ENCODE measurements at places on chromosomes 1 and 21. TPM values are rescaled to one million over a fixed set of nuclear protein-coding genes. Genes with fewer than 3 reads are reported as not detected.

OLIG1 gene
- total RNA-seq = not detected

CFHR3 gene
- not detected for total RNA-seq

KDF1 gene
- not detected for total RNA-seq

FAM167B gene
- total RNA-seq = 5.5 TPM

- no peak for DNase-seq
Observed at GRCh38 chr1:174301295-174302077, 142.2 kb downstream of the RABGAP1L start.

DNA sequence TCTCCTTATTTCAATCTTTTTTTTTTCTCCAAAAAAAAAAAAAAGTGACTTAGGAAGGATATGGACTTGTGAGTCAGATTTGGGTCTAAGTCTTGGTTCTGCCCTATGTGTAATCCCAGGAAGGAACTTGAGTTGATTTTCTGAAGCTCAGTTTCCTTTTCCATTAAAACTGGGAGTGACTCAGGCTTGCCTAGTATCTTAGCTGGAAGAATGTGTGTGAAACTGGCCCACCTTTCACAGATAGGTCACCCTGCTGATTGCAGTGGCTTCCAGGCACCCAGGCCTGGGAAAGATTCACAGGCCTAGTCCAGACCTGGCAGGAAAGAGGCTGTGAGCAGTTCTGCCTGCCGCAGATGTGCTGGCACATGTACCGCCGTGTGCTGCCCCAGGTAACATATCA is 218.3 kb upstream of the HOOK1 start:
- DNase-seq = peak; percentile 99

DNA sequence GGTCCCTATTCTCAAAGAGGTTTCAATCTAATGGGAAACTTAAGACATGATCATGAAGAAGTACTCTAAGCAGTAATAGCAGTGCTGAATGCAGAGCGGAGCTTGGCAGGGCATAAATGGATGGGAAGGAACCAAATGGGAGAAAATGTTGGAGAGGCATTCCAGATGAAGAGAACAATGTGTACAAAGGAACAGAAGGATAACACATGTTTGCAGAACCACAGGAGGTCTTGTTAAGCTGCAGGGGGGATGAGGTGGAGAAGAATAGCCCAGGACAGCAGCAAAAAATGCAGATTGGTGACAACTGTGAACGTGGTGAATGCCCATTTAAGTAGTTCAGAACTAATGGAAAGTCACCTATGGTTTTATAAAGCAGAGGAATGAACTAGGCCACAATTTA is 99.1 kb downstream of the ASTN1 start:
- DNase-seq = no peak

Measured in pulmonary artery endothelial cell (primary cell).